NCI-H446 treated with DMSO at 0.1 percent for 48 hours (cell line): ENCODE measurements at places on chromosomes 2 and 18.

- DNase-seq: no peak
These were observed 41.3 kb downstream of the SH2D6 start for GRCh38 chr2:85459771-85460170.

DNA sequence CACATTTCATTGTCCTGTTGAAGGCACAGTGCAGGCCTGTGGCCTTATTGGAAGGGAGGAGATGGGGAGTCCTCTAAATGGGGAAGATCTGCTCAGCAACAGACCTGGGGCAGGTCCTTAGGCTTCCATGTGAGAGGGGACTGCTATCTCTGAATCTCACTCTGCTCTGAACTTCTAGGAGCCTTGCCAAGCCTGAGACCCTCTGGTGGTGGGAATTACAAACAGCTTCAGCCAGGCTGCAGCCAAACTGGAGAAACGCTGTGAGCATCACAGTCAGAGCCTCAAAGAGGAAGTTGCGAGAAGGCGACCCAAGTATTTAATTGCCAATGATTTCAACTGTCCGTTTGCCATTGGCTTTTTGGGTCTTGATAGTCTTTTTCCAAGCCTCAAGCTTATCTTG is 66.8 kb upstream of the MC2R start:
- DNase-seq: no peak

DNA sequence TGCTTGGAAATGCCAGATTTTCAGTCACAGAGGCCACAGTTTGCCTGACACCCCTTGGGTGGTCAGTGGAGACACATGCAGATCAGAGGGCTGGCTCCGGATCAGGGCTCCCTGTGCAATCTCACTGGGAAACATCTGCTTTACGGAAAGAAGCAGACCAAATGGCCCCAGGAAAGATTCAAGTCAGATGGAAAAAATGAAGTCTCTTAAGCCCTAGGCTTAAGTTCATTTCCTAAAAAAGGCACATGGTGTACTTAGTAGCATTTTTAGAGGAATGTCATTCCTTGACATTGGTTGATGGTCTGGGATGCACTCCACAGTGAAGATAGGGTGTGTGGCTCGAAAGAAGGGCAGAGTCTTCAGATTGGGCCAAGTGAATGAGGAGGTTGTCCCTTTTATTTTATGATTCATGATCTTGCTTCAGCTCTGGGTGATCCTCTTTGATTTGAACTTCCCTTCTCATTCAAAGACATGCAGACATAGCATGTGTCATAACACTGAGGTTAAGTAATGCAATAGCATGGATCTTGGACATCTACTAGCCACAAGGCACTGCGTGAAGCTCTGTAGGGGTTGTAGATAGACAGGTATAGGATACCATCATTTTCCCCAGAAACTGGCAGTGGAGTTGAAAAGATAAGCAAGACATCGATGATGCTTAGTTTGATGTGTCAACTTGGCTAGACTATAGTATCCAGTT is 56.5 kb downstream of the KCNE4 start:
- no peak for DNase-seq

DNA sequence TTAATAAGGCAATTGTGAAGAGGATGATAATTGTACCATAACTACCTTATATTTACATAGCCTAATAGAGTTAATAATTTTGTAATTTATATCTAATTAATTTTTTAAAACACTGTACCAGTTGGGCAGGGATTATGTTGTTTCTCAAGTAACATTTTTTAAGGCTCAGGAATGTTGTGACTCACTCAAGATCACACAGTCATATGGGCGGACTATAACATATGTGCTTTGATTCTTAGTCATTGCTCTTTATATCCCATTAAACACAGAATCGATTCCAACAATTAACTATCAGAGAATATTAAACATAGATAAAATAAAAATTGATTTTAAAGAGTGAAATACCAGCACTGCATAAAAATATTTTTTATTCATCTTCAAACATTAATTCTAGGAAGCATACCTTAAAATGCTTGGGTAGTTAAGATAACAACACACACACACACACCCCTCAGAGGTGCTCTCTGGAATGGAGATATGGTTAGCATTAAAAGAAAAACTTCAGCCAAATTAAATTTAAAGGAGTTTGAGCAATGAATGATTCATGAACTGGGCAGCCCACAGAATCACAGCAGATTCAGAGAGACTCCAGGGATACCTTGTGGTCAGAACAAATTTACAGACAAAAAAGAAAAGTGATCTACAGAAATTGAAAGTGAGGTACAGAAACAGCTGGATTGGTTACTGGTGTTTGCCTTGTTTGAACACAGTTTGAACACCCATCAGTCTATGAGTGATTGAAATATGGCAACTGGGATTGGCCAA is 869.4 kb upstream of the ID2 start:
- DNase-seq: no peak
